ENCODE measurements at places on chromosomes 2 and 18.
A peak's percentile ranks its signal among the peaks of the same experiment; 100 is the strongest.

- no peak for DNase-seq
These were observed 249.5 kb upstream of the FN1 start for GRCh38 chr2:215685238-215685990.

DNA sequence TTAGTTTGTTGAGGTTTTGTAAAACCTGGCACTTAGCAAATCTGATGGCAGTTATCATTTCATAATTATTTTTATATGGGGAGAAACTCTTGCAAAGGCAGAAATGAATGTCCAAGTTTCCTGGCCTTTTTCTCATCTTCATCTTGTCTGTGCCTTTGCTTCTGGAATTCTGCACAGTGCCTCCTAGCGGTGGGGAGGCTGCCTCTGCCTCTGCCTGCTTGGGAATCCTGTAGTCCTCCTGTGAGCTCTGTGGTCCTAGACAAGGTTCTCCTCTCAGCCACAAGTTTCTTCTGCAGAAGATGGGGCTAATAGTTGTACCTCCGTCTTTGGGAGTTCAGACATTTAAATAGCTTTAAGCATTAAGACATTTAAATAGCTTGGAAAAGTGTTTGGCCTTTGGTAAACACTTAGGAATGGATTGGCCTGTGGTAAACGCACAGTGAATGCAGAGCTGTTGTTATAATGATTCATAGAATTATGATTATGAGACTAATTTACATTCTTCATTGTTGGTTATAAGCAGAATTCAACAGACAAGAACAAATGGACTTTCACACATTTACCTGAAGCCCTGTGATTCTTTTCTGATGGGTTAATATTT lies 101.2 kb downstream of the ZNF236 start:
- peak; percentile 38 for DNase-seq

GRCh38 chr18:74288041-74288440 lies 3.7 kb downstream of the CYB5A start:
- DNase-seq = no peak

DNA sequence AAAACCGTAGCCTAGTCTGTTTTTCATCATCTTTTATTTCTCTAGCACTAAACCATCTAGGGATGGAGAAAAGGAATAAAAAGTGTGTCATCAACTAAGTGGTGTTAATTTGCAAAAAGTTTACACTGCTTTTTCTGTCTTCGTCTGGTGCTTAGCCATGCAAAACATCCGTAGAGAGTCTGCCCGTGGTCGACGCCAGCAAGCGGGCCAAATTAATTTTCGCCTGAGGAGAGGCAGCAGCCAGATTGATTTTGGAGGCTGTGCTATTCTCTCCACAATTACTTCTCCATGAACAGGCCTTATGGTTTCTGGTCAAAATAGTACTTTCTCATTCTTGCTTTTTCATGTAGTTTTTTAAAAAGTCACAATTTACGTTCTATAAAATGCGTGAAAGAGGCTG lies 46.3 kb downstream of the TNFRSF11A start:
- DNase-seq = no peak

DNA sequence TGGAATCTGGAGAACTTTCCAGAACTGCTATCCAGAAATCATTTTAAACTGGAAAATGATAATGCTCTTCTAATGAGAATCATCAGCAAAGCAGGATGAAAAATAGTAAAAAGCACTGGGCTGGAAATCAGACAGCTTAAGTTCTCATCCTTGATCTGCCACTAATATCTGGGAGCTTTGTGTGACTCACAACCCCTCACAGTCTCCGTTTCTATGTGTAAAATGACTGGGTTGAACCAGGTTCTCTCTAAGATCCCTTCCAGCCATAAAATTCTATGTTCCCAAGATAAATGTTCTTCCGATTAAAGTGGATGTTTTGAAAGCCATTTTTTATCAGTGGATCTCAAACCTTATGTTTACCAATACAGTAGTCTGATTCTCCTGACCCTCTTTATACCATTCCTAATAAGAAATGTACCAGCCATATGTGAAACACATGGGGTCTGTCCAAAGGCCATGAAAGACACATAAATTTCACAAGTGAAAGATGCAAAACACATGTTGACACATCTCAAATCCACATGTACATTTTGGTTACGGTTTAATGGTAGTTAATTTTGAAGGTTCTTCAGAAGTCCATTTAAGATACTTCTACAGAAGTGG lies 188.8 kb downstream of the EN1 start:
- DNase-seq = no peak

DNA sequence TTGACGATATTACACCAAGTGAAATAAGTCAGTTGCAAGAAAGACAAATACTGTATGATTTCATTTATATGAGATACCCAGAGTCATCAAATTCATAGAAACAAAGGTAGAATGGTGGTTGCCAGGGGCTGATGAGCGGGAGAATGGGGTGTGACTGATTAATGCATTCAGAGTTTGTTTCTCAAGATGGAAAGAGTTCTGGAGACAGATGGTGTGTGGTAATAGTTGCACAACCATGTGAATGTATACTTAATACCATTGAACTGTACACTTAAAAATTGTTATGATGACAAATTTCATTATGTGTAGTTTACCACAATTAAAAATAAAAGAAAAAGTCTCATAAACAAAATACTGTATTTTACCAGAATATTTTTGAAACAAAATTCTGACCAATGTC lies 117.3 kb downstream of the PIGN start:
- no peak for DNase-seq

GRCh38 chr2:136497709-136498108 lies 267.6 kb upstream of the THSD7B start:
- DNase-seq = no peak

GRCh38 chr2:32864334-32865111 lies 82.2 kb upstream of the LTBP1 start:
- no peak for DNase-seq

- no peak for DNase-seq
These were observed 247.4 kb upstream of the FN1 start for GRCh38 chr2:215683295-215683694.

GRCh38 chr2:114007436-114007835 lies 117.5 kb downstream of the ACTR3 start:
- DNase-seq = no peak

- no peak for DNase-seq
These were observed 6.4 kb upstream of the NPPC start for GRCh38 chr2:231932711-231932970.

- no peak for DNase-seq
These were observed 49.0 kb downstream of the CDK15 start for GRCh38 chr2:201855356-201855755.

DNA sequence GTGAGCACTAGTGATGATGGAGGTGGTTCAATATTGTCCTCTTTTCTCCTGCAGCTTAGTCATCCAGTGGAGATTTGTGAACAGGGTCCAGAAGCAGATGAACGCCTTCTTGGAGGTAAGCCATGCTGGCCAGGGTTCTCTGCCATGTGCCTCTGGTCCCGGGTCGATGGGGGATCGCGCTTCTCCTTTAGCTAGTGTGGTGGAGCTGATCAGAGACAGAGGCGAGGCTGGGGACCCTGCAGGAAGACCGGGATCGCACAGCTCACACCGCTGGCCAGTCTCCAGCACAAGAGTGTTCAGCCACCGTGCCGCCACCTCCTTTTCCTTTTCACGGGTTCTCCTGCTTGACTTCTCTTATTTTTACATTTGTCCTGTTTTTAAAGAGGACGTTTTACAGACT lies 243.4 kb downstream of the ALPK2 start:
- DNase-seq = no peak

DNA sequence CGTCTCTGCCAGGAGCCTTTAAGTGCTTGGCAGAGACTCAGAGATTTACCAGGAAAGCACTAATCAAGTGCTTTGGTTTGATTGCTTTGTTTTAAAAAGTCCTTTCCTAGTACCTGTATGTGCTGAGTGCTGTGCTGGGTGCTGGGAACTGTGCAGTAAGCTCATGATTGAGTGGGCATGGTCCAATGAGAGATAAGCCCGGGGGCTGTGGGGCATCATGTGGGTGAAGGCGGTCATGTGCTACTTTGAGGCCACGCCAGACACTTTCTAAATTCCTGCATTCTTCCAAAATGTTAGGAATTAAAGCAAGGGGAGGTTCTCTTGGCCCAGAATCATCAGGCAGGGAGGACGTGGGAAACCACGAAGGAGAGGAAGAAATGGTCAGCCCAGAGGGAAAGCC lies 109.0 kb downstream of the ACAA2 start:
- DNase-seq = no peak

- DNase-seq = no peak
These were observed 236.4 kb downstream of the LRRTM1 start for GRCh38 chr2:80068038-80068731.

GRCh38 chr2:98715812-98716451 lies 15.0 kb downstream of the MGAT4A start:
- DNase-seq = no peak

DNA sequence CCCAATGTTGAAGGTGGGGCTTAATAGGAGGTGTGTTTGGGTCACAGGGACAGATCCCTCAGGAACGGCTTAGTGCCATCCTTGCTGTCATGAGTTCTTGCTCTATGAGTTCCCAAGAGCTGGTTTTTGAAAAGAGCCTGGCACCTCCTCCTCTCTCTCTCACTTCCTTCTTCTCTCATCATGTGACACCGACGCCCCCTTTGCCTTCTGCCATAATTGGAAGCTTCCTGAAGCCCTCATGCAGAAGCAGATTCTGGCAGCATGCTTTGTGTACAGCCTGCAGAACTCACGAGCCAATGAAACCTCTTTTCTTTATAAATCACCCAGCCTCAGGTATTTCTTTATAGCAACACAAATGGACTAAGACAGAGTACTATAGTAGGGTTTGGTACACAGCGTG lies 100.4 kb upstream of the SH3BP4 start:
- no peak for DNase-seq

- DNase-seq = no peak
These were observed 77.3 kb downstream of the KCTD1 start for GRCh38 chr18:26471027-26471426.

DNA sequence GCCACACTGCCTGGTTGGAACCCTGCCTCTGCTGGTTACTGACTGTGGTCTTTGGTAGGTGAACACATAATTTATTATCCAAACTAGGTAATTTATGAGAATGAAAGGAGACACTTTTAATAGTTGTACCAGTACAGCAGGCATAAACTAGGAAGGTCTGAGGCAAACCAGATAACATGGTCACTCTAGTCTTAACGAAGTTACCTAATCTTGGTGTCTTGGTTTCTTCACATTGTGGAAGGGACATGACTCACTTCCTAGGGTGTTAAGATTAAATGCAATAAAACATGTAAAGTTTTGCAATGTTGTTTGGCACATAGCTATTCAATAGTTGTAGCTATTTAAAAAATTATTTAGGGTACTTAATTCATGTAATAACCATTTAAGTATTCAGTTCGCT lies 23.3 kb downstream of the SPTBN1 start:
- no peak for DNase-seq

DNA sequence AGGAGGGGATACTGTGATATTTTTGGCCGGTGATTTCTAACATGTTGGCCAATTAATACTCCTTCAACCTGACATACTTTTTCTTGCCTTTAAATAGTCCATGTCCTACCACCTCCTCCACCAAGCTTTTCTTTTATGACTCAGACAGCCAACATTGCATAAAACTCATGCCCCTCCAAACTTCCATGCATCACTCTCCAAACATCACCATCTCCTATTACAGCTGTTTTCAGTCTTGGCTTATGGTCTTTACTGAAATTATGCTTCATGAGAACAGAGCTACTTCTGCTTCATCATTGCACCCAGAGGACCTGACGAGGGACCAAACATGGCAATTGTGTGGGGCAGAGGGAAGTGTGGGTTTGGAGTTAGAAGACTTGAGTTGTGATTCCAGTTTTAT lies 305.4 kb downstream of the LPIN1 start:
- no peak for DNase-seq

GRCh38 chr2:147810883-147811765 lies 33.7 kb upstream of the ACVR2A start:
- DNase-seq = no peak

- DNase-seq = no peak
These were observed 2.0 kb upstream of the HK2 start for GRCh38 chr2:74831693-74832530.

DNA sequence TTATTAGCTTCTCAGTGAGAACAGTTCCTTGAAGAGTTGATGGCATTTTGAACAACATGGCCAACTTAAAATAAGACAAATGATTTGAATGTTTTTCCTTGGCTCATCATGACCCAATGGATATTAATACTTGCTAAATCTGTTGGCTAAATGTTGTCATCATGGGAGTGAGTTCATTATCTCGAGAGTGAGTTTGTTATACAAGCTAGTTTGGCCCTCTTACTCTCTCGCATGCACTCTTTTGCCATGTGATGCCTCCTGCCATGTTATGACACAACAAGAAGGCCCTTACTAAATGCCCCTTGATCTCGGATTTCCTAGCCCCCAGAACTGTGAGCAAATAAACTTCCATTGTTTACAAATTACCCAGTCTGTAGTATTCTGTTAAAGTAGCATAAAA lies 22.9 kb upstream of the SANBR start:
- no peak for DNase-seq

DNA sequence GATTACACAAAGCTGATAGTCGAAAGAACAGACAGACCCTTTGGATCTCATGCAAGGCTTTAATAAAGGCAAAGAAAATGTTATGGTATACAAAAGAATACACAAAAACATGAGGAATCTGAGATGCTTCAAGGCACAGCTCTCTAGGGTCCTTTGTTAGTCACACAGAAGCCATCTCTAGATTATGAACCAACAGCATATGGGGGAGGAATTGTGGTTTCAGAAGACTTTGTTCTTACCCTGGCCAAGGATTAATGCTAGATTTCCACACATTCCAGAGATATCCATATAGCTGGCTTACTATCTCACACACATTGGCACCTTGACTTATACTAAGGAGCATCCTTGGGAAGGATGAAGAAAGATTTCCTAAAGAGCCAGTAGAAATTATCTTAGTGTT lies 206.1 kb downstream of the GULP1 start:
- no peak for DNase-seq

Measured in urothelium cell line (cell line).